Effector CD8-positive, alpha-beta T cell (primary cell): ENCODE measurements at places on chromosomes 11 and 22.
A peak's percentile ranks its signal among the peaks of the same experiment; 100 is the strongest.

DNA sequence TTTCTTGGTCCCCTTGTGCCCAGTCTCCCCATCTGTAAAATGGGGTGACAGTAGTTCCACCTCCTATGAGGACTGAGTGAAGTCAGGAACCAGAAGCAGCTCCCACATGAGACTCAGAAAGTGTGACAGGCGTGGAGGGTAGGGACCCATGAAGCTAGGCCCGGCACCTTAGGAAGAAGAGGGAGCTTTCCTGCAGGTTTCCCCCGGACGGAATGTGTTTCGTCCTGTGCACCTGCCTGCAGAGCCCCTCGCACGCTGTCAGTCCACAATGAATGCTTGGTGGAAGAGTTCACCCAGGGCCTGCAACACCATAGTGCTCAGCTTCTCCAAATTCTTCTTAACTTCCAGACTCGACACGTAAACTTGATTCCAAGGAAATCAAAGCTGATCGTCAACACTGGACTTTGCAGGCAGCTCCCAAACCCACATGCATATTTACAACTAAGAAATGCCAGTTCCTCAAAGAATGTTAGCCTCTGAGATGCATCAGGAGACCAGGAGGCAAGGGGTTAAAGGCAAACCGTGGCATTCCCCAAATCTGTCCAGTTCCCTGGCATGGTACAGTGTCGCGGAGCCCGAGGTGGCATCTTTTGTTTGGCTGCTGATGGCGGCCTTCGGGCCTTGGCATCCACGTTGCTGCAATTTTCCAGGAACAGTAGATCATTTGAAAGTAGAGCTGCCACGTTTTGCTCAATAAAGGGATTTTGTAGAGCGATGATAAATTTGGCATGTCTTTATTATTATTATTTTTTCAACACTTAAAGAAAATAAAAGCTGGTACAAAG is 15.4 kb downstream of the LRP5 start:
- no peak for DNase-seq

GRCh38 chr11:10973416-10973815 is 115.6 kb upstream of the ZBED5 start:
- DNase-seq: no peak

GRCh38 chr11:48001438-48002021 is 21.2 kb downstream of the PTPRJ start:
- peak; percentile 53 for DNase-seq

- no peak for DNase-seq
These were observed 275.6 kb downstream of the BRD1 start for GRCh38 chr22:49551897-49552614.

GRCh38 chr22:21707677-21708076 is 27.9 kb downstream of the YPEL1 start:
- DNase-seq: no peak

DNA sequence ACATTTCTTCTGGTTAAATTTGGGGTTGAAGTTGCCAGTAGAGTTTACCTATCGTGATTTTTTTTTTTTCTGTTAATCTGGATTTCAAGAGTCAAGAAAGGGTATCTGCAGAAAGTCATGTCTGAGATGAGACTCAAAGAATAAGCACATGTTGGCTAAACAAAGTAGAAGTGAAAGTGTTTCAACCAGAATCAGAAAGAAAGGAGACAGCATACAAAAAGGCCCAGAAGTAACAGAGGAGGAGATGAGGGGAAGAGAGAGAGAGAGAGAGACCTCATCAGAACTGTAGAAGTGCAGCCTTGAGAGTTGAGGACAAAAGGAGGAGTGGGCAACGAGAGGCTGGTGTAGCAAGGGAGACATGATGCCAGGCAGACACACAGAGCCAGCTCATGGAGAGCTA is 54.9 kb downstream of the SVIP start:
- DNase-seq: no peak

DNA sequence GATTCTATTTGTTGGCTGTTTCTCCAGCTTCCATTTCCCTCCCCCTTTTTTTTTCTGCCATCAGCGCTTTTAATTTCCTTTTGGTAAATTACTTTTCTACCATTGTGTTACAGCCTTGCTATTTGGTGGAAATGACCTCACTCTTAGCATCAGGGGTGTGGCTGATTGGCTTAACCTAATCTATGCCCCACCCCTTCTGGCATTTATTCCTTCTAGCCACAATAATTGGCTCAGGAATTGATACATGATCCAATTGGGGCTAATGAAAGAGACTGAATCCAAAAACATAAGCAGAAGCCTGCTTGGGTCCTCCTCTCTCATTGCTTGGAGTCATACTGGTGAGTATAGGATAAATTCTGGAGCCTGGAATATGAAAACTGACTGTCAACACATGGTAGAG is 402.4 kb upstream of the LRRC4C start:
- DNase-seq: no peak

DNA sequence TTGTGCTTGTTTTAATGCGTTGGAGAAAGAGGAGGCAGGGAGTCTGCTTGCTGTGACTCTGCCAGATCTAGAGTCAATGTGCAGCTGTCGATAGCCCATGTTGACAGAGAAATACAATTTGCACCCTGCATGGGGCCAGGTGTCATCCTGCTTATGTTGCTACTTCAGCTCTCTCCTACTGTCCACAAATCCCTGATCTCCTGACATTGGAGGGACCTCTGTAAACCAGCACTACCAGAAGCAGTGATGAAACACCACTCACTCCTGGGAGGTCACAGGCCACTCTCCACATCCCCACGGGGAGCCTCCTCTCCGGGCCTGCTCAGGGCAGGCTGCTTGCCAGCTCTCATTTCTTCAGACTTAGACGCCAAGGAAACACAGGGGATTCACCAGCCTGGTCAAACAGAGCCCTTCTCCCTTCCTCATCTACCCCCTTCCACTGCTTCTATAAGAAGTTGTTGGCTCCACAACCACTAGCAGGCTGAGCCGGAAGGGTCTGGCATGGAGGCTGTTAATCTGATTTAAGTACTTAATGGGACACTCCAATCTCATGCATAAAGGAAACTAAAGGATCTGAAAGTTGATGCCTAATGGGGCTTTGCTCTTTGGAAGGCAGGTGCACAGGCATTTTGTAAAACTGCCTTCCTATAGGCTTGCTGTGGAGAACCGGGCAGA is 29.9 kb upstream of the CSNK2A3 start:
- no peak for DNase-seq

GRCh38 chr11:106012744-106013143 is 9.3 kb downstream of the MSANTD4 start:
- DNase-seq: no peak

DNA sequence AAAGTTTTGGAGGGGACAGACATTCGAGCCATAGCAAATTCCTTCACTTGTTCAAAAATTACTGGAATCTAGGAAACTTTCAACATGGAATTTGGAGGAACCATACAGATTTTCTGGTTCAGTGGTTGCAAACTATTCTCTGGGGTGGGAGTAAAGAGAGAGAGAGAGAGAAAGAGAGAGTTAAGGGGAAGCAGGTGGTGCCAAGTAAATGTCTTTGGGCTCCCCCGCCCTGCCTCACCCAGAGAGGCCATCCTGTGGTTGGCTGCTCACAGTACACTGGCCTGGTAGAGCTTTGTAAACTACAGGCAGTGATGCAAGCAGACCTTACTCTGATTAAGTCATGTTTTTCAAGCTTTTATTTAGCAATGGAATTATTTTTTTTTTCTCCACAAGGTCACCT is 82.6 kb downstream of the ADAMTS15 start:
- no peak for DNase-seq

DNA sequence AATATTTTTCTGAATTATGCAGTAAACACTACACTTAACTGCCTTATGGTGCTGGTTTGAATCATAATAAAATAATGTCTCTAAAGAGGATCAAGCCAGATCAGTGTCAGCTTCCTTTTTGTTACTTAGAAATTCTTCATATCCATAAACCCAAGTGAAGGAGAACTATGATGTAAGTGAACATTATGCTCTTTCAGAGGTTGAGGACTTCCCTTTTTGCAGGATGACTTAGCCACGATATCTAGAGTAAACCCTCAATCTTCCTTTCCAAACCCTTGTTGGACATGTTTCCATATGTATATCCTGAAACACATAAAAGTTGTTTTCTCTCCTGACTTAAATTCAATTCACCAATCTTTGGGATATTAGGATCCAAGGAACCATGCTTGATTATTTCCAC is 19.1 kb downstream of the OR8D1 start:
- no peak for DNase-seq

GRCh38 chr22:48096851-48097665 is 1334.6 kb downstream of the TBC1D22A start:
- no peak for DNase-seq

GRCh38 chr11:67275606-67276409 is 9.5 kb downstream of the GRK2 start:
- DNase-seq: no peak

- DNase-seq: no peak
These were observed 138.1 kb downstream of the SLC1A2 start for GRCh38 chr11:35281169-35281688.

- DNase-seq: no peak
These were observed 505.3 kb downstream of the SOX6 start for GRCh38 chr11:15851051-15851498.

DNA sequence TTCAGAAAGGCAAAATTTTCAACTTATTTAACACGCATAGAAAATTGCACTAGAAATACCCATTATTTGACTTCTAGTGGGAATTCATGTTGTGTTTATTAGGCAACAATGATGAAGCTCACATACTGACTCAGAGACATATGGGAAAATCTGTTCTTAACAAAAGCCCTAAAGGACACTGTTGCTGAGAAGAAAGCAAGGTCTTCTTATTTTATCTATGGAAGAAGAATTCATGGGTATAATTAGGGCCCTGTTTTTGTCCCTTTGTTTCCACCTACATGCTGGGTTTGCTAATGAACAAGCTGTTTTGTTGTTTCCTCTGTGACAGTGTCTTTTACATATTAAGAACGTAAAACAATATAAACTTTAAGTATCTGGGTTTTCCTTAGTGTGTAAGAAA is 606.7 kb upstream of the ARHGAP42 start:
- DNase-seq: no peak

DNA sequence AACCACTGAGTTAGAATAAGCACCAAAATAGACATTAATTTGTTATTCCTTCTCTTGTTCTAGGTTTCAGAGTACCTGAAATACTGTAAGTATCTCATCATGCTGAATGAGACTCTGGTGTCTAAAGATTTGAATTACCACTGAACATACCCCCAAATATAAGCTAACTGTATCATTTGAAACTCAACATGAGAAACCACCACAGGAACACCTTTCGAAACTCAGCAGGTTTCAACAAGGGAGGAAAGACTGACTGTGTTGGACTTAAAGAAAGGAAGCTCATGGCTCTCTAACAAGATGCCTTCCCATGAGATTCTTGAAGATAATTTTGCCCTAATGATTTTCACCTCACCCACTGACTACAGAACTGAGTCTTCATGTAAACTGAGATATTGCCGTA is 37.0 kb downstream of the PRCP start:
- no peak for DNase-seq

DNA sequence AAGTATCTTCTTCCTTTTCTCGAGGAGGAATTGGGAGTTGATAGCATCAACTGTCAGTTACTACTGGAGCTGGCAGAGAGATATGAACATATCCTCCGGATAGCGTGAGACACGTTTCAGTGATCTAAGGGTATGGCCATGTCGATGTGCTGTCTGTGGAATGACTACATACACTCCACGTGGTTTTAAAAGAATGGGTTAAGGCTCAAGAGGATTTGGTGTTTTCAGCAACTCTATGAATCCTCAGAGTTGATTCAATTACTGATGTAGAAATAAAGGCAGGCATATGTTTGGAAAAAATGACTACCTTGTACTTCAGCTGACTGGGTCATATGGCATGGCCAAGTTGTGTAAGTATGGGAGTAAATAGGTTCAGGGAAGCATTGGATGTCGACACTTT is 22.9 kb downstream of the MMP13 start:
- DNase-seq: no peak

DNA sequence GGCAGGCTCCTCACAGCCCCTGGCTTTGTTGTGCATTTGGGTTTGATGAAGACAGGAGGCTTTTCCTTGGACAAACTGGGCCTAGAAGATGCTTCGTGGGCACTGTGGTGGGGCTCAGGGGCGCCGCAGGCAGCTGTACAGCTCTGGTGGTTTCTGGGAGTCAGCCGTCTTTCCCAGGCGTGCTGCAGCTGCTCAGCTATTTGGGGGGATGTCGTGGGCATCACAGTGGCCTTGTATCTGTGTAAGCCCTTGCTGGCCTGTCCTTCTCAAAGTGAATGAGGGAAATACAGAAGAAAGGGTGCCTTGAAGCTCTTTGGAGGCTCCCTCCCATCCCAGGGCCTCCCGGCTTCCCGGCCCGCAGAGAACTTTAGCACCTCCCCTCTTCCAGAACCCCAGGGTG is 89.5 kb downstream of the TBC1D22A start:
- no peak for DNase-seq

- no peak for DNase-seq
These were observed 5.9 kb upstream of the BDNF start for GRCh38 chr11:27705873-27706820.

GRCh38 chr22:23278883-23279675 is 98.8 kb downstream of the BCR start:
- no peak for DNase-seq

DNA sequence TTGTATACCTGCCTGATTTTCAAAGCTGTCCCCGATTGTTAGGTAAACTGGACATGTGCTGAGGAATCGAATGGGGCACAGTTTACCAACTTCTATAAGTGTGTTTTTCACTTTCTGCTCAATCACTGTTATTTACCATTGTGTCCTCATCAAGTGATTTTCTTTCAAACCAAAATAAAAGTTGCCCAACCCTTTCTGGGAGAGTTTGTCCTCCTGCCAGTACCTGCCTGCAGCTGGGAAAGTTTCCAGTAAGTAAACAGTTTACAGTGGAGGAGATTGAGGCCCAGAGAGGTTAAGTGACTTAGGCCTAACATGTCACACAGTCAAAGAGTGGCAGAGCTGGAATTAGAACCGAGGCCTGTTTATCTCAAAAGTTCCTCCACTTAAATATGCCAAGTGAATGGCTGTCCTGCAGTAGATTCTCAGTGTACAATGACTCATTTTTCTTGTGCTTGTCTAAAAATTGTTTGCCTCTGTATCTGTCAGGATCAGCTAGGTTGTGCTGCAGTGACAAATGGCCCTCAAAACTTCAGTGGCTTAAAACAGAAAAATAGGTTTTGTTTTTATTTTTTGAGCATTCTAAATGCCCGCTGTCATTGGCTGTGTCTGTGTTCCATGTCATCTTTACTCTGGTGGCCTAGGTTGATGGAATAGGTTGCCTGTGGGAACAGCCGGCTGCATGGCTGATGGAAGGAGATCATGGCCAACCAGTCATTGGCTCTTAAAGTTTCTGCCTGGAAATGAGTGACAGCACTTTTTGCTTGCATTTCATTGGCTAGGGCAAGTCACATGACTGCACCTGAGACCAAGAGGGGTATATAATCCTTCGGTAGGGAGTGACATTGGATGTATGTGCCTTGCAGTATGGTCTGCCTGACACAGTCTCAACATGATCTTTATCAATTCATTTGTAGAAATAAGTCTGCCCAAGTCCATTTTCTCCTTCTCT is 61.8 kb upstream of the CRYBB3 start:
- no peak for DNase-seq

DNA sequence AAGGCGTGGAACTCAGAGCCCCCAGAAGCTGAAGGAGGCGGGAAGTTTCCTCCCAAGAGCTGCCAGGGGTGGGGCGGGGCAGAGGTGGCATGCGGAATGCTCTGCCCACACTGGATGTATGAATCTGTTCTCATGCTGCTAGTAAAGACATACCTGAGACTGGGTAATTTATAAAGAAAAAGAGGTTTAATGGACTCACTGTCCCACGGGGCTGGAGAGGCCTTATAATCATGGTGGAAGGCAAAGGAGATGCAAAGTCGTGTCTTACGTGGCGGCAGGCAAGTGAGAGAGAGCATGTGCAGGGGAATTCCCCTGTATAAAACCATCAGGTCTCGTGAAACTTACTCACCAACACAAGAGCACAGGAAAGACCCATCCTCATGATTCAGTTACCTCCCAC is 57.6 kb downstream of the SMIM38 start:
- no peak for DNase-seq
